Breast epithelium (tissue), 4 donors: ENCODE measurements at places on chromosomes 1 and 21.

- no peak for DNase-seq
Measured at GRCh38 chr1:169289016-169289415, 78.6 kb downstream of the NME7 start.

GRCh38 chr1:205832326-205832751 lies 17.6 kb downstream of the PM20D1 start:
- no peak for DNase-seq

DNA sequence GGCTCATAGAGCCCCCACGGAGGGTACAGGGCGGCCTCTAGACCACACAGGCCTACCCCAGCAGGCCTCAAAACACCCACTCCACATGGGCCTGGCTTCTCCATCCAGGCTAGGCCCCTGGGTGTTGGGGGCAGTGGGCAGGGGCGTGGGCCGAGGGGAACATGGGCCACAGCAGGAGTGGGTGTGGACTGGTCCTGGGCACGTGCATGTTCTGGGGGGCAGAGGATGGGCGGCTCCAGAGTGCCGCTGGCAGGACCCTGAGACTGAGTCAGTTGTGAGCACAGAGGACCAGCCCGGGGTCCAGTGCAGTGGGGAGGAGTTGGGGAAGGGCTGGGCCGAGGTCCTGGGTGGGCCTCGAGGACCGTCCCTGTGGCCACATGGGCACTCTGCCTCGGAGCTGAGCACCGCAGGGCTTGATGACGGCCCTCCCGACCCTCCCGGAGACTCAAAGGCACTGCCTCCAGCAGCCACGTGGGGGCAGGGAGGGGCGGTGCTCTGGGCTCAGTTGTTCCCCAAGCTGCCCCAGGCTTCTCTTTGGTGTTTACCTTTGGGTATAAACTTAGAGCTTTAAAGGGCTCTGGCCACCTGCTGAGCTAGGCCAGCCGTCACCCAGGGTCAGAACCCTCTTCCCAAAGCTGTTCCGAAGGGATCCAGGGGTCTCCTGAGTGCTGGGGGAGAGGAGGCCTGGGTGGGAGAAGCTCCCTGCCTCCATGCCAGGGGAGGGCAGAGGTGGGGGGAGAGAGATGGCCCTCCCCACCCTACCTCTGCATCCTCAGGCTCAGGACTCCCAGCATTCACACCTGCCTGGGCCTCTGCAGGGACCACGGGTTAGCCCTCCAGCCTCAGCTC lies 79.9 kb downstream of the MORN1 start:
- no peak for DNase-seq

- no peak for DNase-seq
Measured at GRCh38 chr1:176068901-176069300, 138.2 kb downstream of the COP1 start.

- DNase-seq, result no peak
Measured at GRCh38 chr21:33892853-33893252, 22.8 kb downstream of the ATP5PO start.
